ENCODE measurements at places on chromosomes 3 and 15.

- DNase-seq: no peak
Observed at GRCh38 chr3:169448501-169448900, 215.0 kb downstream of the MECOM start.

DNA sequence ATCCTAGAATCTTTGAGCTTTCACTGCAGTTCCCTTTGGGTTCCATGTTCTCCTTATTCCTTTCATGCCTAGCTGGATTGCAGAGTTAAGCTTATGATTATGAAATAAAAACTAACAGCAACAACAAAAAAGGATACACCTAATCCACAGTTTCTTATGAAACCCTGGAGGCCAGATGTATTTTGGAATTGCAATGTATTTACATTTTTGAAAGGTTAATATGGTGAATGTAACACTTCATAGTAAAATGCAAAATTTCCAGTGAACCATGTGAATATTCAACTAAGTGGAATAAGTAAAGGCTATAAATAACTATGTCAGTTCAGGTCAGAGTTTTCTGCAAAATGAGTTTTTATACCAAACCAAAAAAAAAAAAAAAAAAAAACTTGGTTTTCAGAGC, 65.8 kb upstream of the FLNB start:
- no peak for DNase-seq

GRCh38 chr3:13041113-13041776, 32.0 kb downstream of the IQSEC1 start:
- DNase-seq: no peak

- DNase-seq: no peak
Observed at GRCh38 chr3:98612996-98613517, 19.6 kb upstream of the CPOX start.

GRCh38 chr3:191275751-191276150, 53.4 kb upstream of the CCDC50 start:
- no peak for DNase-seq

DNA sequence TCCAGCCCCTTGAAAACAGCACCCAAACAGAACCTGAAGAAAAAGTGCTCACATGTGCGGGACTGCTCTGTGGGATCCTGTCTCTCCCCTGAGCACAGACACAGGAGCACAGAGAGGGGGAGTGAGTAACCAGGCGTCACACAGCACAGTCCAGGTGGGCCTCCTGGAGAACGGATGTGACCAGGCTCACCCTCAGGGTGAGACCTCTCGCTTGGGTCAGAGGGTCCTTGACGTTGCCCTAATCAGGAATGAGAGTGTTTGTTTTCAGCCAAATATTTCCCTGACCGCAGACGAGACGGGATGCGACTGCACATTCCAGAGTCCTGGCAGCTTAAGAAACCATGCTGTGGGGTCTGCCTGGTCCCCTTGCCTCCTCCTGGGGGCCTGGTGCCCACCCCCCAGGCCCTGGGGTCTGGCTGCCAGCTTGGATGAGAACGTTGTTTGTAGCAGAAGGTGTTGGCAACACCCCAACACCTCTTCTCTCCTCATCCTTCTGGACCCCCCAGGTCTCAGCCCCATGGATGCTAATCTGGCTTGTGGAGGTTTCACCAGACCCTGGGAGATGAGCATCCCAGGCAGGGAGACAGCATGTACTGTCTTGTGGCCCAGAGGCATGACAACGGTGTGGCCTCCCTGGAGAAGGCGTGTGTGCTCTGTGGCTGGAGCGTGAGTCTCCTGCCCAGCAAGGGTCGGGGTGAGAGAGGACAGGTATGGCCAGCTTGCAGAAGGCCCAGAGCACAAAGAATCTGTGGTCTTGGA, 42.1 kb upstream of the SLC6A6 start:
- DNase-seq: no peak

GRCh38 chr3:66279168-66279567, 58.4 kb downstream of the SLC25A26 start:
- DNase-seq: no peak

- DNase-seq: no peak
Observed at GRCh38 chr3:40975711-40976121, 223.6 kb upstream of the CTNNB1 start.

- DNase-seq: no peak
Observed at GRCh38 chr3:43142472-43142871, 36.6 kb upstream of the POMGNT2 start.

DNA sequence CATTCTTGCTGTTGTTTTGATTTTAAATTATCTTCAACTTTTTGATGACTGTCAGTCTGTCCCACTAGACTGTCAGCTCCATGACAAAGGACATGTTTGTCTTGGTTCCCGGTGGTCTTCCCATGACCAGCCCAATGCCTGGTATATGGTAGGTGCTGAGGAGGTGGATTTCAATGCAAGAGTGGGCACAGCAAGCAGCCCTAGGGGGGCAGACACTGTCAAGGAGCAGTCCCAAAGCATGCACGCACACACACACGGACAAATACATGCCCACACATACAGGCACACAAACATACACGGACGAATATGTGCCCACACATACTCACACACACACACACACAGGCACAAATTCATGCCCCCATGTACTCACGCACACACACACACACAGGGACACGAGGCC, 12.0 kb downstream of the KLF15 start:
- no peak for DNase-seq

- no peak for DNase-seq
Observed at GRCh38 chr3:158354713-158355112, 216.3 kb upstream of the MLF1 start.

DNA sequence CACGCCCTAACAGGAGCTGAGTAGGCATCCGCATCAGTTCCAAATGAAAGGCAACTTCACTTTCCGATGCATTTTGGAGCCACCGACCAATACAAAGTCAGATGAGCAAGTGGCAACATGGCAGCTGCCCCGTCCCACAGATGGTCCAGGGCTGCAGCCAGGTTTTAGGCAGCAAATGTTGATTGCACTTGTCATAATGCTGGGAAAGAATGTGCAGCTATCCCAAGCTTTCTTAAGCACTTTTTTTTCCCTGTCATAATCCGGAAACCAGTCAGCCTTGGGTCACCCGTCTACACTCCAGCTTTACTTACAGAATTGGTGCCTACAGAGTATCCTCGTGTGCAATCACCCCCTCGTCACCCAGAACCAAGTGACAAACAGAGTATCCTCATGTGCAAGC, 147.7 kb downstream of the CHSY1 start:
- DNase-seq: no peak

- DNase-seq: no peak
Observed at GRCh38 chr3:25744470-25744869, 38.8 kb downstream of the NGLY1 start.

Measured in activated CD4-positive, alpha-beta T cell treated with anti-CD3 and anti-CD28 coated beads, Interleukin-2, amount 50 U/mL, for 24 hours (primary cell).